Stimulated activated CD4-positive, alpha-beta T cell treated with anti-CD3 and anti-CD28 coated beads, Interleukin-15, amount 100 ng/mL, for 48 hours (primary cell): ENCODE measurements at places on chromosomes 2 and 18.

DNA sequence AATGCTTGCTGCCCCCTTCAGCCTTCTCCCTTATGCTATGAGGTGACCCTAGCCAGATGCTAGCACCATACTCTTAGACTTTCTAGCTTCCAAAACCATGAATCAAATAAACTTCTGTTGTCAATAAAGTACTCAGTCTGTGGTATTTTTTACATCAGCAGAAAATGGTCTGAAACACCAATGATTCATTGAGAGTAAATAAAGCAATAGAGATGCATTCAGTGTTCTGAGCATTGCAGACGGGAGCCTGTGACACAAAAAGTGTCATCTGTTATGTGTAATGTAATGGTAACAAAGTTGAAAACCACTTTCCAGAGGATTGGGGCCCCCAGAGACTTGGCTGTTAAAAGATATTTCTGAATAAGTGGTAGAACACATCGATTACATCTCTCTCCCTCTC lies 758.0 kb upstream of the NRXN1 start:
- no peak for DNase-seq

DNA sequence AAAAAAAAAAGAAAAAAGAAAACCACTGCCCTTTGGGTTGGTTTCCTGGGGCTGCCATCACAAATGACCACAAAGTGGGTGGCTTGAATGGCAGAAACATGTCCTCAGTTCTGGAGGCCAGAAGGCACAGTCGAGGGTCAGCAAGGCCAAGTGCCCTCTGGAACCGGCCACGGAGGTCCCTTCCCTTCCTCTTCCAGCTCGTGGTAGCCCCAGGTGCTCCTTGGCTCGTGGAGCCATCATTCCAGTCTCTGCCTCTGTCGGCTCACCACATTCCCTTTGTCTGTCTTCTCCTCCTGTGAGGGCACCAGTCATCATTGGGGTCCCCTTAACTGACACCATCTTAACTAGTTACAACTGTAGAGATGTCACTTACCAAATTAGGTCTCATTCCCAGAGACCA lies 8.5 kb upstream of the NFATC1 start:
- no peak for DNase-seq

- no peak for DNase-seq
These were observed 1279.9 kb upstream of the NRXN1 start for GRCh38 chr2:52311862-52312261.

GRCh38 chr2:15763106-15763821 lies 171.6 kb downstream of the DDX1 start:
- DNase-seq = no peak

DNA sequence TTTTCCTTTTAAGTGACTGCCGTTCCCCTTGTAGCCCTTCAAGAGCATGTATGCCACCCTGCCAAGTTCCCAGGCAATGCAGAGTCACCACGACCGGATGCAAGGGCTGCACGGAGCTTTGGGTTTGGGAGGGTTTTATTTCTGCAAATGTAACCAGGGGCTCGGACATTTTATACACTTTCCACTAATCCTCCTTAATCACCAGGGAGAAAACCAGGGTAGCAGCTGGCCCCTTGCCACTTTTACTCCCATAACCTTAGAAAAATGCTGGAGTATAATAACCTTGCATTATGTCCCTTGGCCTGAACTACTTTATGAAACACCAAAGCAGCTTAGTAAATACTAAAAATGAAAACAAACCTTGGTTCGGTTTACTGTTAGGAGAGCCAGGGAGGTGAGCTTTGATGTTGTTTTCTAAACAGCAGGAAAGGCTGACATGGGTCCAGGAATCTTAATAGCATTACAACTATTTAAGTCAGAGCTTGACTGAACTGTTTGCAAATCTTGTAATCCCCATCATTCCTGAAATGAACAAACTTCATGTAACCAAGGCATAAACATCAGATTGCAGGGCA lies 152.8 kb upstream of the RIOK3 start:
- DNase-seq = no peak

DNA sequence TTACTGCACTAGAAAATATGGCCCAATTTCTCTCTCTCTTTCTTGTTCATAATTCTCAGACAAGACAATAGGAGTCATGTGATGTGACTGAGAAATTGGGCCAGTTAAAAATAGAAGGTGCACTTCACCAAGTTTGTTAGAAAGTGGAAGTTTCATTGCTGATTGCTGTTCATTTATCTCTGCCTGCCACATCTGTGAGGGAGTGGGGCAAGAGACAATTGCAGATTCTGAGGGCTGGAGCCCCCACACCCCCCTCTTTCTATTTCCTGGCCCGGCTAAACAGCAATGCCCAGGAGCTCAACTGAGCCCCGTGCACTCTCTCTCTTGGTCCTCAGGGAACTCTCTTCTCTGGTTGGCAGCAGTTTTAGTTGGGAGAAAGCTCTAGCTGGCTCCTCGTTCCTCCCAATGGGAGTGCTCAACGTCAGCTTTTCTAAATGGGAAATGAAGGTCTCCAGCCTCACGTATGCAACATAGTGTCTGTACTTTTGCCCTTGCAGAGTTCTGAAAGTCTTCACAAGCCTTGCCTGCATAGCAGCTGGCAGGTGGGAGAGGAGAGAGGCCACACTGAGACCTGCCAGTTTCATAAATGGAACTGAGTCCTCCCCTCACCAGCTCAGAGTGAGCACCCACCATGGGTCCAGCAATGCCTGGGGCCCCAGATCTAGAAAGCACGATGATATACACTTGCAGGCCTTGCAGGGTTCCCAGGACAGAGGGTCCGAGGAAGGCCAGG lies 115.7 kb downstream of the MYCN start:
- no peak for DNase-seq

DNA sequence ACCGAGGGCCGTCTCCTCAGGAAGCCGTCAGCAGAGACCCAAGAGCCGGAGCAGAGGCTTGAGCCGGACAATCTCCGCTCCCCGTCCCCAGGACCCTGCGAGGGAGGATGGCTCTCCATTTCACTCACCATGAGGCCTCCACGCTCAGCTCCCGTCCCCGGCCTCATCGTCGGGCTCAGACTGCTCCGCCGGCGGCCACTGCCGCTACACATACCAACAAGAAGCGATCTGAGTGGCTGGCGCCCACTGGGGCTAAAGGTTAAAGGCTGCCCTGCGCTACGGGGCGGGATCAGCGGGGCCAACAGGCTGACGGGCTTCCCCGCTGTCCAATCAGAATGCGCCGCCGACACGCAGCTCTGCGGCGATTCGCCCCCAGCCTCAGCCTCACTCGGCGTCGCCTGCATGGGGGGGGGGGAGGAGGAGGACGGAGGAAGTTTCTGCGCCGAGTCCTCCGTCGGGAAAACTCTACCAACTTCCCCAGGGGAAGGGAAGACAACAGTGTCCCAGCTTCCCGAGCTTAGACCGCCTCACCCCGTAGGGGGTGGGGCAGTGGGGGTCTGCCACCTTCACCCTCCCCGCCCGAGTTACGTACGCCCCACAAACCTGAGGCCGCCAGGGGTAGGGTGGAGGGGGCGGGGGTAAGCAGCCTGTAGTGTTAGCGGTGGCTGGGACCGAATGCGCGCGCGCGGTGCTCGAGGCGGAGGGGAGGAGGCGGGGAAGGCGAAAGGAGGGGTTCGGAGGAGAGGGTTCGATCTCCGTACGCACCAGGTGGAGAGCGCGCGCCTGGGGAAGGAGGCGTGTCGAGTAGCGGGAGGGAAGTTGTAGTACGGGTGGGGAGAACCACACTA lies at the start of gene PRPF40A:
Gene PRPF40A (minus strand): TSS at position 234 of the 848 bp plus-strand sequence. CDS start 22 bp downstream, at position 212.
- peak; percentile 96 for DNase-seq

DNA sequence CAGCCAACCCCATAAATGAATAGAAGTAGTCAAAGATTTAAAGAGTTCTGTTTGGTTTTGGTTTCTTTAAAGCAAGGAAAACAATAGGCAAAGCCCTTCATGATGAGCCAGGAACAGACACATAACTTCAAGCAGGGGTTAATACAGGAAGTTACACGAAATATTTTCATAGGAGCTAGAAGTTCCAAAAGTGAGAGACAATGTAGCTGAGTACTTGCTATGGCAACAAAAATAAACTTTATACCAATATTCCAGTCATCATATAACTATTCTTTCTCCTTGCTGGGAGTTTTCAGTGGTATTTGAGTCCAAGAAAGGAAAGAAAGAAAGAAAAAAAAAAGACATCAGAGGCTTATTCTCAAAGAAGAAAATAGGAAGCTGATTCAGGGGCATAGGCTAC lies 56.2 kb downstream of the COBLL1 start:
- DNase-seq = no peak

- DNase-seq = no peak
These were observed 23.9 kb upstream of the FRZB start for GRCh38 chr2:182890305-182890704.

GRCh38 chr18:13054336-13054735 lies 63.2 kb downstream of the CEP192 start:
- no peak for DNase-seq

- no peak for DNase-seq
These were observed 35.1 kb upstream of the CYRIA start for GRCh38 chr2:16700551-16701259.

DNA sequence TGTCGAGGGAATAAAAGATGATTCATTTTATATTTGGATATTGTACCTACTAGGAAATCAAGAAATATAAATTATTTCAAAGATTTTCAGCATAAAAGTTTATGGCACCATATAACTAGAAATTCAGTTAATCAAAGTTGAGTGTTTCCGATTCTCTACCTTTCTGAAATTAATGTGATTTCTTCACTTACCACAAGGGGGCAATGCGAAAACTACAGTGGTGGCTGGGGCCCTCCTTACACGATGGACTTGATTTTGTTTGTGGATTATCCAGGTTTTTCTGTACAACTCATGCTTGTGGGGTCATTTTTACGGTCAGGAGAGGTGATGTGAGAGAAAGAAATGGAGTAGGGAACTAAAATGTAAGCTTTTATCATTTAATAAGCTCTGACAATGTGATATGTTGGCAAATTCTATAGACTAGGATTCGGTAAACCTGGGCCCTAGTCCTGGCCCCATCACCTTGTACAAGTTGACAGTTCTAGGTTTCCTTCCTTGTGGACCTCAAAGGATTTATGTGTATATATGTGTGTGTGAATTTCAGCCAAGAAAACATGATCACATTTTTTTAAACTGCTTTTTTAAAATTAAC lies 47.6 kb downstream of the G6PC2 start:
- no peak for DNase-seq

GRCh38 chr2:136916131-136916530 lies 150.8 kb downstream of the THSD7B start:
- no peak for DNase-seq

DNA sequence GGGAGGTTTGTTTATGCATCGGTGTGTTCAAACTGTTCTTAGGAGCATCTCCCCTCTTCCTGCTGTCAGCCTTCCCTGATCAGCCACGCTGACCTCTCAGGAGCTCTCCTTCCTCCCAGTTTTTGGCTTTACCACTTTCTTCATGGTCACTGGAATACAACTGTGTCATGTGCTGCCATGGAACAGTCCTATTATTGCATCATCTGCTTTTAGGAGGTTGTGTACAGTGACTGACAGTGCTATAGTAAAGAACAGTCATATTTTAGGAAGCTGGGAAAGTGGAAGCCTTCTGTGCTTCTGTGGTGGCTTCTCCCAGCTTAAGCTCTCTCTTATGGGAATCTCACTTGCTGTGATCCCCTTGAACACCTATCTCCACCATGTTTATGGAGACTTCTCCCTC lies 165.5 kb downstream of the TPGS2 start:
- no peak for DNase-seq

GRCh38 chr2:155836439-155836838 lies 496.1 kb downstream of the NR4A2 start:
- DNase-seq = no peak

GRCh38 chr2:175836361-175836760 lies 165.7 kb downstream of the LNPK start:
- DNase-seq = no peak

- no peak for DNase-seq
These were observed 83.8 kb downstream of the MBD2 start for GRCh38 chr18:54140641-54141040.

DNA sequence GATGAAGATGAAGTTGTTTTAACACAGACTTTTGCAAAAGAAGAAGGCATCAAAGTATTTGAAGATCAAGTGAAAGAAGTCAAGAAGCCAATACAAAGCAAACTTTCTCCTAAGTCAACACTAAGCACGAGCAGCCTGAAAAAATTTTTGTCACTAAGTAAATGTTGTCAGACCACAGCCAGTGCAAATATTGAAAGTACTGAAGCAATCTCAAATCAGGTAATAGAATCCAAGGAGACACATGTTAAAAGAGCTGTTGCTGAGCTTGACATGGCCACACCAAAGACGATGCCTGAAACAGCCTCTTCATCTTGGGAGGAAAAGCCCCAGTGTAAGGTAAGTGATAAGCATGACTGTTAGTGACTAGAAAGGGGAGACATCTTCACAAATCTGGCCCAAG lies 75.1 kb downstream of the FSIP2 start:
- no peak for DNase-seq

- DNase-seq = no peak
These were observed 35.8 kb downstream of the ANO7 start for GRCh38 chr2:241224018-241224850.

- DNase-seq = no peak
These were observed 42.9 kb downstream of the WDR75 start for GRCh38 chr2:189483980-189484740.

- no peak for DNase-seq
These were observed 372.8 kb downstream of the MTX2 start for GRCh38 chr2:176642074-176642473.

- no peak for DNase-seq
These were observed 70.9 kb upstream of the EML6 start for GRCh38 chr2:54652540-54652939.

DNA sequence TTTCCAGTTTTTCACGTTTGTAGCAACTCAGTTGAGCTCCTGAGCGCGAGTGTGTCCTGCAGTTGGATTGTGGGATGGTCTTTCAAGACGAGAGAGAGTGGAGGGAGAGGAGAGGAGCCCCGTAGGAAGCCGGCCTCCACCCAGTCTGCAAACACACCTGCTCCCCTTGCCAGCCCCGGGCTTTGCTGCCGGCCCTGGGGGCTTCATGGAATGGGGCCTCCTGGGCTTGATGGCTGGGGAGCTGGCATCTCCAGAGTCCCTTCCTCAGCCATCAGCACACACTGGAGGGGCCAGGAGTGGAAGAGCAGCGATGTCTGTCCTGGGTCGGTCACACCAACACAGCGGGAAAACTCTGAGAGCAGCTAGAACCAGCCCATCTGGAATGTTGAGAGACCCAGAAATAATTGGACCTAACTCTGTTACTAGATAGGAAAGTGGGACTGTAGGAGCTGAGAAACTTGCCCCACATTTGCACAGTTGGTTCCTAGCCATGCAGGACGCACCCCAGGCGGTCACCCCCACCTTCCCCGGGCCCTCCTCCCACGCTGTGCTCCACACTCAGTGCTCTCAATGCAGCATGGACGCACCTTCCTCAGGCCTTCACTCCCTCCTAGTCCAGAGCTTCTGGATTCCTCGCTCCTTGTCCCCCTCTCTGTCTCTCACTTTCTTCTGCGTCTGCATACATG lies 69.6 kb downstream of the PTGR3 start:
- DNase-seq = no peak

- DNase-seq = no peak
These were observed 174.6 kb downstream of the SMAD7 start for GRCh38 chr18:48776156-48776555.
